ENCODE measurements at places on chromosomes 5 and 9.
A peak's percentile ranks its signal among the peaks of the same experiment; 100 is the strongest.

DNA sequence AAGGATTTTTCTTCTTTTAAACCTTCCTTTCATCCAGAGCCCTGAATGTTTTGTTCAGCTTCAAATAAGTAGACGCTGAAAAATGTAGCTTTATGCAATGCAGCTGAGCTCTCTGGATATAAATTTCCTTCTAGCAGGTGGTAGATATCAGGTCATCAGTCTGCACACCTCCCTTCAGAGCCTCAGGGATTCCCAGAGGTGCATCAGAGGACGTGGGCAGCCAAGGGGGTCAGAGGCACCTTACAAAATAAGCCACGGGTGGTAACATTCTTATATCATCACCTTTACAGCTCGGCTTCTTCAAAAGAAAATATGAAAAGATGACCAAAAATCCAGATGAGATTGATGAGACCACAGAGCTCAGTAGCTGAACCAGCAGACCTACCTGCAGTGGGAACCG, 19.3 kb downstream of the MOCS2 start:
- DNase-seq = no peak

DNA sequence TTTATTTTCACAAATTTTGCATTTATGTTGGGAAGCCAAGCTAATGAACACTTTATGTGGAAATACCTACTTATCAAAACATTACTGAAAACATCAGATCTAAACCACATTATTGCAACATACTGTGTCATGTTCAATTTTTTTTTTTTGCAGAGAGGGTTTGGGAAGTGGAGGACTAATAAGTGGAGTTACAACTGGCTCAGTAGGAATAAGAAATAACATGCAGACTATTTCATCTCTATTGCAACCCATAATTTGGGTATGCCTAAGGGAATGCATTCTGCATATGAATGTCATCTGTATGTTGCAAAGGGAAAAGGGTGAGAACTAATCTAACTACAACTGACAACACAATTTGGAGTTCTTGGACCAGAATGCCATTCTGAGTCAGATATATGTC, 41.8 kb downstream of the APC start:
- no peak for DNase-seq

DNA sequence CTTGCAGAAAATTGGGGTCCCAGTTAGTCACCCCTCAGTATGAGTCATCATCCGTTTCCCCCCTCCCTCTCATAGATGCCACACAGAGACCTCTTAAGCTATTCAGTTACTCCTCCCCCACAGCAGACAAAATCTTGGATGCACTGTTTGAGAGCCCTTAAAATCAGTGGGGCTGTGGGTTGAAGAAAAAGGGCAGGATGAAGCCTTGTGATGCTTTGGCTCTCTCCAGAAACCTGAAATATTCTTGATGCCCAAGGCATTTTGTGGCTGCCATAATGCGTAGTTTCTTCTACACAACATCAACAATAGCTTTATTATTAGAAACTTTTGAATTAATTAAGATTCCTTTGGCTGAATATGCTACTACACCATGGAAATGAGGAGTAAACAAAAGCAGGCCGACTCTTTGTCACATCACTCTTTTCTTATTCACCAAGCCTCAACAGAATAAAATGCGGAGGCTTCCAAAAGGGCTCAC, 133.8 kb downstream of the MRPS30 start:
- no peak for DNase-seq

GRCh38 chr5:180640611-180640860, 8.9 kb downstream of the FLT4 start:
- no peak for DNase-seq

DNA sequence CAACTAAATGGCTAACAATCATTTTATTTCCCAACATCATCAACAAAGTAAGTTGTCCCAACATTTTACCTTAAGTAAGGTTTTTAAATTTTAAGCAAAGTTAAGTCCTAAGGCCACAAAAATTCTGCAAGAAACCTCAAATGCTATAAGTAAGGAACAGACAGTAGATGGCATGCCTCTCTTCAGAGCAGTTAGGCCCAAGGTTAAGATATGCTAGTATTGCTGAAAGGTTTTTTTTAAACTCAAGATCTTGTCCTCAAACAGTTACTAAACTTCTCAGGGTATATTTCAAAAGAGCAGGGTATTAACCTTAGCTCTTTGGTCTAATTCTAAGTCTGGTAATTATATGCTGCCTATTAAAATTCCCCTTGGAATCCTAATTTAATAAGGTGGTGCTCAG, 35.1 kb downstream of the PJA2 start:
- DNase-seq = no peak

DNA sequence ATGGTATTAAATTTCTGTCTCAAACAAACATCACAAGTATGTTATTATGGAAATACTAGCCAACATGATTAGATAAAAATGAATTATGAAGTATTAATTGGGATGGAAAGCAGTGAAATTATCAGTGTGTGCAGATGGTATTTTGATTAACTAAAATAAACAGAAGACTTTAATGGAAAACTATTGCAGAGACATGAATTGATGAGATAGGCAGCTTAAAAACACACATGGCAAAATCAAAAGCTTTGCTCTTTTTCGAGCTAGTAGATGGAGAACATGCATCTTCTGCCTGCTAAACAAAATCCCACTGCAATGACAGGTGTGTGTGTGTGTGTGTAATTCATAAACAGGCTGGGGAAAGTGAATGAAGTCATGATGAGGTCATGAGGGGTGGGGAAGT, 426.2 kb downstream of the MTRR start:
- no peak for DNase-seq

DNA sequence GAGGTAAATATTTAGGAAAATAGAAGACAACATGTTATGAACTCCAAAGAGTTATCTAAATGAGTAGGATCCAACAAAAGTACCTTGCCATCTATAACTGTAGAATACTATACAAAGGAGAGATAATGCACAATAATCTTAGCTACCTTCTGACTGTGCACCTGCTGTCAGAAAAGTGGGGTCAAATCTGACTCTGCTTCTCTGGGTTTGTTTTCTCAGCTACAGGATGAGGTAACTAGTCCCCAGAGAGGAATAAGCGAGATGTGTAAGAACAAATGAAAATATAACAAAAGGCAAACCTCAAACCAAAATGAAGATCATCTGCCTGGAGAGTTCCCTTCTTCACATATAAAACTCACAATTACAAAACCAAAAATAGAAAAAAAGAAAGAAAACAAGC, 204.8 kb downstream of the DCP2 start:
- DNase-seq = no peak

DNA sequence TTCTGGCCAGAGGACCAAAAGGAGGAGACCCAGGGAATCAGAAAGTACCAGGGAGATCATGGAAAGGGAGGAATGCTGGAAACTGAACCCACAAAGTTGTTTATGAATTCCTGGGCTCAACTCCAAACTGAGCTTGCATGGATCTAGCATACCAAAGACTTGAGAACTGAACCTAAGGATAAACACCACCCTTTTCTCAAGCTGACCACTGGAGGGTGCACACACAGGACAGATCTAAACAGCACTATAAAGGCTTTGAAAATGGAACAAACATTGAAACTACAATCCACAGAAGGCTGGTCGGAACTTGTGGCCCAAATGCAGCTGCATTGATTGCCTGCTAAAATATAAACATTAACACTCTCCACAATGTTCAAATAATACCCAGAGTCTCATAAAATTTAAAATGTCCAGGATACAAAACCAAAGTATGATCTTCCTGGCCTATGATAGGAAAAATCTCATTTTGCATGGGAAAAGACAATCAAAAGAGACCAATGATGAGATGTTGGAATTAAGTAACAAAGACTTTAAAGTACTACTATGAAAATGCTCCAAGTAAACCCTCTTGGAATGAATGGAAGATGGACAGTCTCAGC, 15.6 kb upstream of the IRF1 start:
- DNase-seq = peak; percentile 45

DNA sequence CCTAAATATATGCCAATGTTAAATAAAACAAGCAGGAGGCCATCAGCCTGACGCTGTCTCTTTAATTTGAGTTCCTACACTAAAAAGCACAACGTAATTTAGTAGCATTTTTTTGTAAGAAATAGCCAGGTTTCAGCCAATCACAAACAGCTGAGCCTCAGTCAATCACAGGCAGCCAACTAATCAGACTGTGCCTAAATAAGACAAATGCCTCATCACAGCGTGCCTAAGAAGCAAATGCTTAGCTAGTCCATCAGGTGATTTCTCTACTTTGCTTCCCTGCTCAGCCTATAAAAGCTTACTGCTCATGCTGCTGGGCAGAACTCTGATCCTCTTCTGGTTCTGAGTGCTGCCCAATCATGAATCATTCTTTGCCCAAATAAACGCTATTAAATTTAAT, 38.3 kb upstream of the RORB start:
- peak; percentile 25 for DNase-seq

GRCh38 chr5:132243366-132243977, 14.0 kb upstream of the PDLIM4 start:
- no peak for DNase-seq

DNA sequence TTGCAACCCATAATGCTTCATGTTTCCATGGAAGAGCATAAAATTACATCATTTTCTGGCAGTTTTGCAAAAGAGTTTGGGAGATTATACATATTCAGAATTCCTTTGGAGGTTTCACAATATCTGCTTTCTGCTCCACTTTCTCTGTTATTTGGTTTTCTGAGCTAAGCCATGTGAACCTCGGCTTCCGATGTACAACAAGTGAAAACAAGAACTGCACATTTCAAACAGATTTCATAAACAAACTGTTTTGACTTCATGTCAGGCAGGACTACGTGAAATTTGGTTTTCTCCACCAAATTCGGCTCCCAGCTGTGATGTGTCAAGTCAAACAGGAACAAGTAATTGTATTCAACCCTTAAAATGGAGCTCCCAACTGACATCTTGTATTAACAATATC, 609.8 kb downstream of the IRX1 start:
- DNase-seq = no peak

- no peak for DNase-seq
Observed at GRCh38 chr5:79694652-79695051, 5.0 kb downstream of the CMYA5 start.

GRCh38 chr9:96494215-96494800, 44.3 kb downstream of the HABP4 start:
- no peak for DNase-seq
